ENCODE measurements at places on chromosomes 1 and 21. TPM values are rescaled to one million over a fixed set of nuclear protein-coding genes. Genes with fewer than 3 reads are reported as not detected.

- DNase-seq: no peak
These were observed 1.2 kb upstream of the DHRS3 start for GRCh38 chr1:12618965-12619791.

DNA sequence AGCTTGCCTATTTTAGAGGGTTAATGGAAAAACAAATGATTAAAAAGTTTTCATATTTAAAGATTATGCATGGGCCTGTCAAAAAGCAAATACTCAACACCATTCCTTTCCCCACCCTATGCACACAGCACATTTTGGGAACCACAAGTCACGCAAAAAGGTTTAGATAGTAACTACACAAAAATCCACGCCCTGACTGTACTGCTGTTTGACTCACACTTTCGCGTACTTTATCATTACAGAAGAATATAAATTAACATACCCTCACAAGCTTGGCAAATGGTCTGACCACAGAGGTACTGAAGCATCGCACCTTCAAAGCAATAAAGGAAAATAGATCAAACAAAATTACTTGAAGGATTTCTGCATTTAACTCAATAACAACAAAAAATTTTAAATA lies 1.4 kb downstream of the ATP5PO start:
- no peak for DNase-seq

DNA sequence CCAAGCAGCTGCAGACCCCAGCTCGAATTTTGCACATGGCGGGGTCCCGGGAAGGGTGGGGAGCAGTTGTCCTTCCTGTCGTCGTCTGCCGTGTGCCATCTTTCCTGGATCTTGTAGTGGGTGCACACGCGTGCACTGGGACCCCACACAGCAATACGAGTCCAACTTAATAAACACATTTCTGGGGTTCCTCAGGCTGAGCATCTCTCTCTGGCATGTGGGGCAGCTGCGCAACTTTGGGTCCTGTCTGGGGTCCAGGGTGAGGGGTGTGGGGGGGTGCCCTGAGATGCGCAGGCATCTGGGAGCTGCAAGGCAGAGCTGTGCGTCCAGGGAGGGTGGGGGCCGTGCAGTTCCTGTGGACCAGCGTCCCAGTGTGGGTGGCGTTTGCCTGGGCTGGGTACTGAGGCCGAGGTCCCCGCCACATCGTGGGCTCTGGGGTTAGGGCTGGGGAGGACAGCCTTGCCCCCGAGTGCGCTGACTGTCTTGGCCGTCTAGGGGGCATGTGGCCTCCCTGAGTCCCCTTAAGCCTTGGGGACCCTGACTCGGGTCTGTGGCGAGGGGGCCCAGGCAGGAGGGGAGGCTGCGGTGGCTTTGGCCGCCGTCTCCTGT lies 652 bp upstream of the PLEKHN1 start:
- no peak for DNase-seq

GRCh38 chr1:45123358-45123757 lies 83.0 kb downstream of the ZSWIM5 start:
- DNase-seq: no peak

RGS18 gene
- total RNA-seq: not detected

IGFN1 gene
- 0.86 TPM for total RNA-seq

PUM1 gene
- total RNA-seq: 42.4 TPM
